DMS153 (cell line): ENCODE measurements at places on chromosomes 12 and 14.

DNA sequence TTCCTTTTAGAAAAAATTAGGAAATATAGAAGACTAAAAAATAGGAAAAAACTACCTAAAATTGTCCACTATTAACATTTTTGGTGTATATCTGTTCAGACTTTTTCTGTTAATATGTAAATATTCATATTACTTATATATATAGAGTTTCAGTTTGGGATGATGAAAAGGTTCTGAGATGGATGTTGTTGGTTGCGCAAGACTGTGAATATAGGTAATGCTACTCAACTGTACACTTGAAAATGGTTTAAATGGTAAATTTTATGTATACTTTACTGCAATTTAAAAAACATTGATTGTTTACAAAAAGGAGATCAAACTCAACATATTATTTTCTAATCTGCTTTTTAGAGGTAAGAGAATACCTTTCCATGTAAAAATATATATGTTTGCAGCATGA is 200.9 kb downstream of the RAD51B start:
- no peak for DNase-seq

DNA sequence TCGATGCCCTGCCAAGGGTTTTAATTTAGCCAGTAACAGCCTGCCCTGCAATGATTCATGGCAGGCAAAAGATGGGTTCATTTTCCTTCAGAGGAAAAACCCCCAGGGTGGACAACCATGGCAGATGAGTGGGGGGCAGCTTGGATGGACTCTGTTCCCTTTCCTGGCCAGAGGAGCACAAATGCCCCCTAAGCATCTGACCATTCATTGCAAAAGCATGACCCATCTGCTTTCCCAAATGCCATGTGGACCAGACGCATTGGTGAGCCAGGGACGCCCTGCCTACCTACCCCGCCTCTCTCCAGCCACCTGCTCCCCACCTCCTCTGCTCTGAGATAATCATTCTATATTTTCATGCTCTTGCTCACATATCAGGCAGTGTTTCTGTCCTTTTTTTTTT is 281.9 kb downstream of the DPF3 start:
- no peak for DNase-seq

- no peak for DNase-seq
Measured at GRCh38 chr12:39587225-39587624, 32.4 kb downstream of the ABCD2 start.

DNA sequence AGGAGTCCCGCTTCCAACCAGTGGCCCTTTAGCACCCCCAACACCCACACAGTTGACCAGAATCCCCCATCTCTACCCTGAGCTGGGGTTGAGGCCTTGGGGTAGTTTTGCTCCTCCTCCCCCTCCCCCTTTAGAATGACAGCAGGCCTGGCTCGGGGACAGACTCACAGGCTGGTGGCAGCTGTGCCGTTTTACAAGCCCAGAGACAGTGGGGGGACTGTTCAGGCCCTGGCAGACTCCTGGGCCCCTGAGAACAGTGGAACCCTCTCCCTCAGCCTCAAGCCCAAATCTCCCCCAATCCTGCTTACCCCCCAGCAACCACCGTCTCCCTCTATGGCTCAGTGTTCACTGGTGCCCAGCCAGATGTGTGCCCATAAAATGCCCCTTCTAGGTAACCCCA is 10.1 kb downstream of the TMEM119 start:
- no peak for DNase-seq

DNA sequence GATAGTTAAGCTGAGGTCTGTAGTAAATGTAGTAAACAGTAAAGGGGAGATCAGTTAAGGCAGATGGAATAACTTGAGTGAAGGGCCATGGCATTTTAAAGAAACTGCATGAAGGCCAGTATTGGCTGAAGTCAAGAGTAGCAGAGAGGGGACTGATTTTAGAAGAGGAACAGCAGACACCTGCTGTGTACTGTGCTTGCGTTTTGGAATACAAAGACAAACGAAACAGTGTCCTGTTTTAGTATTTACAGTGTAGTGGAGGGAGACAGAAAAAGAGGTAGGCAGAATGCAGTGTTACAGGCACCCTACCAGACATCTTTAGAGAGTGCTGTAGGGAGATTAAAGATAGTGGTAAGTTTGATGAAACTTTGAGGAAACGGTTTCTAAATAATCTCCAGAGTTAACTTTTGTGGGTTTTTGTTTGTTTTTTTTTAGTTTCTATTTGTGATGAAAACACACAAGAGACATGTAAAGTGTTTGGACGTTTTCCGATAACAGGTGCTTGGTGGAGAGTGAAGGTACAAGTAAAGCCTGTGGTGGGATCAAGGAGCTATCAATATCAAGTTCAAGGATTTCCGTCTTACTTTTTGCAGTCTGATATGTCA is 2.1 kb downstream of the HELB start:
- DNase-seq: no peak

DNA sequence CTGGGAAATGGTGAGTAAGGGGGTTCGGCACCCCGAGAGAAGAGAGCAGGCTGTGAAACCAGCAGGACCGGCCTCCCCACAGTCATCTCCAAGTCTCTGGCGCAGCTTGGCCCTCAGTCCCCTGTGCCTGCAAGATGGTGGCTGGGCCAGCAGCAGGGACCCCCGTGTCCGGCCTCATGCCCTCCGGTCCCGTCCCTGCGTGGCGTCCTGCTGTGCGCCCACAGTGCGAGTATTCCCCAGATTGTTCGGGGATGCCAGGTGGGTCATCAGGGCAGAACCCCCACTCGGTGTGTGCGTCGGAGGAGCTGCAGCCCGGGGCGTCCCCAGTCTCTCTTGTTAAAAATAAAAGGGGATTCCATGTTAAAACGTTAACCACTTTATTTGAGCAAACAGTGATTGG is 216.9 kb upstream of the ALG10B start:
- DNase-seq: no peak

DNA sequence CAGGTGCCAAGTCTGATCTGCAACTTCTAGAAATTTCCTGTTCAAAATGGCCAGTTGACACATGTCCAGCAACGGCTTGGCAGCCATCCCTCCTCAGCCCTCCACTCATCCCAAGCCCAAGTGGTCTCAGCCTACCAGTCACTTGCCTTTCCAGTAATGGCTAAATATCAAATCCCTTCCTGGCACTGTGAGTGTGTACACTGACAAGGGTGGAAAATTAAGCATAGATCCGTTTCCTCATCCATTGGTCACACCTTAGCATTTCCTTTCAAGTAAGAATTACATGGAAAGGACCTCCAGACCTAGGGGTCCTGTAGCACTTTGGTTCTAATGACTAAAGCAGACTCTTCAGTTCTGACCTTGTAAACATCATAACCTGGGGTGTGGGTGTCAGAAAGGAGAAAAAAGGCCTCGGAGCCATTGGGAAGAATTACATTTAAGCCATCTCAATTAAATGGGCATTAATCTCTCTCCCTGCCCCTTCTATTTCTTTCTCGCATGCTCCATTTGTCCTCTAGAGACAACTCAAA is 15.4 kb downstream of the LLPH start:
- DNase-seq: no peak

DNA sequence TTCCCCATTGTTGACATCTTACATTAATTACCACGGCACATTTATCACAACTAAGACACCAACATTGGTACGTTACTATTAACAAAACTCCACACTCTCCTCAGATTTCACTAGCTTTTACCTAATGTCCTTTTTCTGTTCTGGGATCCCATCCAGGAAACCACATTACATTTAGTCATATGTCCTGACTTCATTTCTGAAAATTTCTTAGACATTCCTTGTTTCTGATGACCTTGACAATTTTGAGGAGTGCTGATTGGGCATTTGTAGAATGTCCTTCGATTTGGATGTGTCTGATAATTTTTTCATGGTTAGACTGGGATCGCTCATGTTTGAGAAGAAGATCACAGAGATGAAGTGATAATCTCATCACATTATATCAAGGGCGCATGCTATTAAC is 34.6 kb upstream of the ACSM4 start:
- DNase-seq: no peak

GRCh38 chr12:87116780-87117179 is 860.6 kb upstream of the MGAT4C start:
- no peak for DNase-seq

DNA sequence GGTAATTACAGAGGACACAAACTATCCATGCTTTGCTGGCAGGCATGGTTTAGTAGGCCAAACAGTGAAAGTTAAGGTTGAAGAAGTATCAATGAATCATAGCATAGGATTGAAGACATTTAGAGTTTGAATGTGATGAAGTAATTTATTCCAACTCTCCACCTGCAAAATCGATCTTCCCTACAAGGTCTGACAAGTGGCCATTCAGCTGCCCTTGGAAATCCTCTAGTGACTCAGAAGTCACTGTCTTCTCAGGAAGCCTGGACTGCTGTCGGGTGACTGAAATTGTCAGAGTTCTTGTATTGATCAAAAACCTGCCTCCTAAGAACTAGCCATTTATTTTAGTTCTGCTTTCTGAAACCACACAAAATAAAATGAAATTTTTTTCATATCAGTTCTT is 17.7 kb upstream of the STXBP6 start:
- no peak for DNase-seq

DNA sequence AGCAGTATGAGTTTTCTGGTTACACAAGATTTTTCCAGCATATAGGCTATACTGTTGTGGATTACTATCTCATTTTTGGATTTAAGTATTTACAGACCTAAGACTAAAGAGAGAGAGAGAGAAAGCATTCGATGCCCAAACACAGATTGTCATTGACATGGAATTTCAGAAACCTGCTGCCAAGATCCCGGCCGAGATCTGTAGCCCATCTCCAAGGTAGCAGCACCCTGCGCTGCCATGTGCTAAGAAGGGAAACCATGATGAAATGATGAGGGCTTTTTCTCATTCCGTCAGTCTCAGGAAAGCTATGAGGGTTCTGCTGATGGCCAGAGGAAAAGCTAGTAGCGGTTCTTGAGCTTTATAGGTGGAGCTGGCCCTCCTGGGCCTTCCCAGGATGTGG is 135.6 kb upstream of the EVL start:
- no peak for DNase-seq

GRCh38 chr14:67986131-67986841 is 166.7 kb downstream of the RAD51B start:
- DNase-seq: no peak

- DNase-seq: no peak
Measured at GRCh38 chr12:89092297-89092696, 260.0 kb downstream of the DUSP6 start.

DNA sequence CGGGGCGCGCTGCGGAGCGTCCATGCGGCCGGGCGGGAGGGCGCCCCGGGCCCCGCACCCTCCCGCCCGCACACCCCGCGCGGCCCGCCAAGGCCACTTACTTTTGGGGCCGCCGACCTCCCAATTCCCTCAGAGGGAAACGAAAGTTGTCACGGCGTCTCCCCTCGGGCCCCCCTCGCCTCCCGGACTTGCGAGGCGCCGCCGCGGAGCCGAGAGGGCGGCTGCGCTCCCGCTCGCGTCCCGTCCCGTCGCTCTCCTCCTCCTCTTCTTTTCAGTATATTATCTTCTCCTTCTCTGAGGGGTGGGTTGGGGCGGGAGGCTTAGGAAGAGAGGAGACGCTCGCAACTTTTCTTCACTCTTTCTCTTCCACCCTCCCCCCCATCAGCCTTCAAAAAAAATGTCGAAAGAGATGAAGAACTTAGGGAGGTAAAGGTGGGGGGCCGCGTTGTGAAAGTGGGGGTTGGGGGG is 613 bp downstream of the DUSP16 start:
- no peak for DNase-seq

DNA sequence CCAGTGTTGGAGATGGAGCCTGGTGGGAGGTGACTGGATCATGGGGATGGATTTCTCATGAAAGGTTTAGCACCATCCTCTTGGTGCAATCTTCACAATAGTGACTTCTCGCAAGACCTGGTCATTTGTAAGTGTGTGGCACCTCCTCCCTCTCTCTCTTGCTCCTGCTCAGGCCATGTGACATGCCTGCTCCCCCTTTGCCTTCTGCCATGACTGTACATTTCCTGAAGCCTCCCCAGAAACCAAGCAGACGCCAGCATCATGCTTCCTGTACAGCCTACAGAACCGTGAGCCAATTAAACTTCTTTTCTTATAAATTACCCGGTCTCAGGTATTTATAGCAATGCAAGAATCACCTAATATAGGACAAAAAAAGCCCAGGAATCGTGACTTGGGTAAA is 171.0 kb upstream of the FOXN3 start:
- no peak for DNase-seq
